ENCODE measurements at places on chromosomes 12 and 14.

GRCh38 chr14:91164676-91165075 is 50.8 kb downstream of the DGLUCY start:
- DNase-seq: no peak

DNA sequence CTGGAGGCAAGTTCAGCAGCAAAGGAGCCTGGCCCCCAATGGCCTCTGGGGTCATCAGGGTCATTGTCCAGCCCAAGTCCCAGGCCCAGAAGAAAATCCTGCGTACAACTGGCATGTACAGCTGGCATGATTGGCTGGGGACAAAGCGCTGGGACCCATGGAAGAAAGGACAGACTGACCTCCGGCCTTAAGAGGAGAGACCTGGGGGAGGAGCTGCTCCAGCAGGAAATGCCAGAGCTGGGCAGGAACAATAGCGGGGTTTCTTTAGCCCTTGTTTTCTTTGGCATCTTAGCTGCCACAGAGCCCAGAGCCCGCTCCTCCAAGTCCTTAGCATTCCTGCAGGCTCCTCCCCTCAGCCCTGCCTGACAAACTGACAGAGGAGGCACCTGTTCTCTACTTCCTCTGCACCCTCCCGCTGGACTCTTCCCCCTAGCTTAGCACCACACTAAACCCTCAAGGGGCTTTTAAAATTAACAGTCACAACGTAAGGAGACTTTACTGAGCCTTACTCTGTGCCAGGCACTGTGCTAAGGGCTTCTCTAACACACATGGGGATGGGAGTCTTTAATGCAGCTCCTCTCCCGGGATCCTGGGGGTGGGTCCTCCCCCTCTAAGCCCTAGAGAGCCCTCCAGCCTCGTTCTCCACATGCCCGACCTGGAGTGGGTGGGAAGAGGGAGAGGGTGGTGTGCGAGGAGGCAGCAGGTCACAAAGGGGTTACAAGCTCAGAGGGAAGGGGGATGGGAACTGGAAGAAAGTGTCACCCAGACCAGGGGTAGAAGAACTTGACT is 1.8 kb upstream of the AQP5 start:
- no peak for DNase-seq

- peak; percentile 89 for DNase-seq
Measured at GRCh38 chr12:40225984-40226602, 1.3 kb downstream of the LRRK2 start.

- DNase-seq: no peak
Measured at GRCh38 chr12:112518365-112518735, 99.6 kb downstream of the PTPN11 start.

- DNase-seq: no peak
Measured at GRCh38 chr14:98564541-98564940, 707.5 kb downstream of the BCL11B start.

DNA sequence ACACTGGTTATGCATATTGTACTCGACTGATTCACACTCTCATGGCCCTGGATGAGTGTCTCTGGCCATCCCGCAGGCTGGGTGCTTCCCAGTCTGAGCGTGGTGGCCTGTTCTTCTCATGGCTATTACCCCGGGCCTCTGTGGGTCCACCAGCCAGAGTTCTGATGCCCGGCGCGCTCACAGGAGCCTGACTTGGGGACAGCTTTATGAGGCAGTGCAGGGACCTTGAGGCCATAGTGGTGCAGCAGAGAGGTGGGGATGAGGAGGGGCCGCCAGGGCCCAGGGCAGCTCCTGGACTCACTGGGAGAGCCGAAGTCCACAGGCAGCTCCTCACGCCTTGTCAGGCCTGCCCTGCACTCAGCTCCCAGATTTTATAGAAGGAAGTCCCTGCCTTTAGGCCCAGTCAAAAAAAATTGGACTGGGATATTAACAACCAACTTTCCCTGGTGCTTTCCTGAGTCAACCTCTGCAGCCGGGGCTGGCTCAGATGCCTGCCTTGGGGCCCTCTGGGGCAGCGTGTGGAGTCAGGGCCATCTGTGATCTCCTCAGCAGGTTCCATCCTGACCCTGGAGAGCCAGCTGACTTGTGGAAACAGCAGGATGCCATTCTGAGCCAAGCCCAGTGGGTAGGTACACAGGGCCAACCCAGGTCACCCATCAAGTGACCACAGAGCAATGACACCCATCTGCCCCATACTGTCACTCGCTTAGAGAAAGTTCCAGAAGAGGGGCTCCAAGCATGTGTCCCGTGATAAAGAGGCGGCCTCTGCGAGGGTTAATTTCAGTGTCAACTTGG is 89.4 kb upstream of the DIO3 start:
- no peak for DNase-seq

DNA sequence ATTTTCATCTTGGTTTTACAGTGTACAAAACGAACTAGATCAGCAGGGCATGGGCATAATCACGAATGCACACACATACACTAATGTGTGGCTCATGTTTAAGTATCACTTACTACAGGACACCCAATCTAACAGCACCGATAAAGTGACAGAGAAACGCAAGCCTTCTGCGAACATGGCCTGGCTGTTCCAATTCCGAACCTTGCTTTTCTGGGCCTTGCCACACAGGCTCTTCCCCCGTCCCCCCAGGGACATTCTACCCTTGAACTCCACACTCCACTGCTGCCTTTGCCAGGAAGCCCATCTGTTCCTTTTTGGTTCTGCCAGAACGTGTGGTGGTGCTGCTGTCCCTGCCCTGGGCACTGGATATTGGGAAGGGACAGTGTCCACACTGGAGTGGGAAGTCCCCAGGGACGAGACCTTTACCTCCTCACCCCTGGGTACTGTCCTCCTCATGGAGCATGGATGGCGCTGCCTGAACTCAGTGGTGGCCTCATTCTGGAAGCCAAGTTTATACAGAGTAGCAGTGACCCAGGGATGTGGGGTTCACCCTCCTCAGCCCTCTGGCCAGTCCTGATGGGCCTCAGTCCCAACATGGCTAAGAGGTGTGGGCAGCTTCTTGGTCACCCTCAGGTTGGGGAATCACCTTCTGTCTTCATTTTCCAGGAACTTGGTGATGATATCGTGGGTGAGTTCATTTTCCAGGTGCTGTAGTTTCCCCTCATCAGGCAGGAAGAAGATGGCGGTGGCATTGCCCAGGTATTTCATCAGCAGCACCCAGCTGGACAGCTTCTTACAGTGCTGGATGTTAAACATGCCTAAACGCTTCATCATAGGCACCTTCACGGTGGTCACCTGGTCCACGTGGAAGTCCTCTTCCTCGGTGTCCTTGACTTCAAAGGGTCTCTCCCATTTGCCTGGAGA is 7.9 kb downstream of the SERPINA1 start:
- no peak for DNase-seq

GRCh38 chr12:92191061-92191460 is 45.4 kb upstream of the BTG1 start:
- no peak for DNase-seq

DNA sequence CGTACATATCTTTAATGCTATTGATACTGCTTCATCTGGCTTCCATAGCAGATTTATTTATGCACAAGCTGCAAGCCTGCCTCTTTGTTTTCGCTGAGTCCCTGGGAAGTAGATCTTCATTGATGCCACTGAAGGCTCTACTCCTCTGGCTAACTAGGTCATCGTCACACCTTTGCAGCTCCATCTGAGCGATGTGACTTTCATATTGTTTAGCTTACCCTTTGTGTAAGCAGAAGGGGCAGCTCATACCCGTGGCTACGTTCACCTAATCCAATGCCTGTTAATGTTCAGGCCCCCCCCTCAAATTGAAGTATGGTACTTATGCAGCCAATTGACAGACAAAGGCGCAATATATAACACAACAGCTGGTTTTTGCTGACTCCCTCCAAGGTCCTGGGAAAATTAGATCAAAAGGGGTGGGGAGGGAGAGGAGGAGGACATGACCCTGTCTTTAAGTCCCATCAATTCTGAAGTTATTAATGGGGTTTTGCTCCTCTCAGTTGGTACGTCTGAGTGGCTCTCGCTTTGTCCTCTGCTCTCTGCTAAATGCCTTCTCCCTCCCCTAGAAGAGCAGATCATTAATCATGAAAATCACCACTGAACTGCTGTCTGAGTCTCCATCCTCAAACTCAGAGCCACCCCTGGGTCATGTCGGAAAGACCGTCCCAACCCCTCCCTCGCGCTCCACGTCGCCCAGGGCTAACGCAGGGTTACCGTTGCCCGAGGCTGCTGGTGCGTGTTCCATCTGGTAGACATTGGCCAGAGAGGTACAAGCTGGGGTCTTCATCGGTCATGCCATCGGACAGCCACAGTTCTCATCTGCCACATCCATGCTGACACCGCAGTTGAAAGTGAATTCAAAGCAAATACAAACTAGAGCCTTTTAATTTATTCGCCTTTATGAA is 128.8 kb downstream of the ADGRD1 start:
- DNase-seq: no peak

DNA sequence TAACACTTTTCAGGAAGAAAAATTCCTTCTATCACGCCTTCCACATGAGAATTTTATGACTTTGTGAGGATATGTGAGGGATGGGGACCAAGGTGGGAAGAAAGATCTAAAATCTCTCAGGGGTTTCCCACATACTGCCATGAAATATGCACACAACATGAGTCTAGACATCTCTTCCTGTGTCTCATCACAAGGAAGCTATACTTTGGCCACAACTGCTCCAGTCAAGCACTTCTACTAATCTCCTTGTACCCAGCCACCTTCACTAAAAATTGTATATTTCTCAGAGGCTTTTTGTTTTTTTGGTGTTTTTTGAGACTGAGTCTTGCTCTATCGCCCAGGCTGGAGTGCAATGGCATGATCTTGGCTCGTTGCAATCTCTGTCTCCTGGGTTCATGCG is 3.2 kb downstream of the OSBPL8 start:
- peak; percentile 42 for DNase-seq

GRCh38 chr12:97756066-97756666 is 293.6 kb downstream of the RMST start:
- no peak for DNase-seq

DNA sequence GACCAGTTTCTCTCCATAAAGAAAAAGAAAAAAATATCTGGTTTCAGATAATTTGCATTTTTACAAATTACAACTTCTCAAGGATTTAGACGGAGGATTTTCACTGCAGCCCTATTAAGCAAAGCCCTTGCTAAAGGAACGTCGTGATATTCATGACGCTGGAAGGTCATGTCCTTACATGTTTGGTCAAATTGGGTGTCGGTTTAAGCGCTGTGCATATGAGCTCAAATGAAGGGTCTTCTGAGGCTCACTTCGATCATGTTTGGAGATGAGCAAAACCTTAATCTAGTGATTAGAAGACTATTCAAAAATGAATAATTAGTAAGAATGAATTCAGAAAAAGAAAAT is 67.3 kb upstream of the USP15 start:
- no peak for DNase-seq

DNA sequence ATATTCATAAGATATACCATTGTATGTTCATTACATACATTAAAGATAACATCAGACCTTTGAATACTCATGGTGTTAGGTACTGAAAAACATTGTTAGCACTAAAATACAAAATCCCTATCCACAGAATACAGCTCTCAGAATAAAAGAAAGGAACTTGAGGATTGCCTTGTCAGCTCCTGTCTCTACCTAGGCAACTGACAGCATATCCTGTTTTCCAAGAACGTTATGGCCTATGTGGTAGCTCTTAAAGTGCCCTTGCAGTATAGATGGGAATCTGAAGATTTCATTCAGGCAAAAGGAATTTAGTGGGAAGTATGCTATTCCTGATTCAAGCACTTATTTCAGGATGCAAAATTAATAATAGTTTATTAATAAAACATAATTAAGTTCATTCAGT is 1.8 kb upstream of the PPP1R12A start:
- no peak for DNase-seq

GRCh38 chr12:113955109-113955970 is 10.8 kb downstream of the RBM19 start:
- DNase-seq: no peak

GRCh38 chr14:102565331-102565887 is 27.0 kb upstream of the RCOR1 start:
- peak; percentile 79 for DNase-seq

GRCh38 chr14:88901189-88901588 is 76.7 kb downstream of the TTC8 start:
- no peak for DNase-seq

GRCh38 chr12:123180171-123180570 is 29.3 kb upstream of the PITPNM2 start:
- no peak for DNase-seq

DNA sequence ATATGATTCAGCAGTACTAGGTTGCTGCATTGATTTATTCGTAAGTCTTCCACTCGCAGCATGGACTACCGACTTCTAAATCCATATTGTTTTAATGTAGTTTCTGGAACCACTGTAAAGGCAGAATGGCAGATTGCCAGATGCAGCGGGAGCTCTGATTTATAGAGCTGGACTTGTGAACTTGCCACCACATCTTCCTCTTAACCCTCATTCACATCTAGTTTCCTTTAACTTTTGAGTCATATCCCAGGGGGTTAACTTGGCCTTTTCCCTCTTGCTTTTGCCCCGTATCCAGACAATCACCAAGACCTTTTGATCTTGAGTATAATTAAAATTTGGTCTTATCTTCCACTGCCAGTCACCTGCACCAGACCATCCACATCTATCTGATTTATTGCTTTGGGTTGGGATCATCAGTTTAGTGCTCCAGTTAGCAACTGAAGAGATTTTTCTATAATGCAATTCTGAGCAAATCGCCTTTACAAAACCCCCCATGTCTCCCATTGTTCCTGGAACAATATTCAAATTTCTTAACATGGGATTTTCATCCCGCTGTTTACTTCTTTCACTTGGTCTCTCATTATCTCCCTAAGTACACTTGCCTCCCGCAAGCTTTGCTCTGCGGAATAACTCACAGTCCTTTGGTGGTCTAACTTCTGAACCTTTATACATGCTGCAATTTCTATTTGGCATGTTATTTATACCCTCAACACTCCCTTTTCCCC is 130.5 kb downstream of the ACSS3 start:
- DNase-seq: no peak

Data from B cell (primary cell).